ENCODE measurements at places on chromosomes 7 and 10. TPM values are rescaled to one million over a fixed set of nuclear protein-coding genes. Genes with fewer than 3 reads are reported as not detected.

Gene MLXIPL
- polyA plus RNA-seq: not detected

Gene SEMA3D
- polyA plus RNA-seq: 27.7 TPM

Gene MOGAT3
- polyA plus RNA-seq: not detected

Gene LRGUK
- polyA plus RNA-seq: 0.05 TPM

Gene CHAT
- not detected for polyA plus RNA-seq
